AG20443 (cell line): ENCODE measurements at places on chromosomes 12 and 14.

- peak; percentile 30 for DNase-seq
Measured at GRCh38 chr12:113228394-113229028, 7.2 kb downstream of the TPCN1 start.

GRCh38 chr12:13386323-13387039, 190.0 kb downstream of the EMP1 start:
- no peak for DNase-seq

- peak; percentile 33 for DNase-seq
Measured at GRCh38 chr12:12779529-12779928, 5.9 kb upstream of the APOLD1 start.

DNA sequence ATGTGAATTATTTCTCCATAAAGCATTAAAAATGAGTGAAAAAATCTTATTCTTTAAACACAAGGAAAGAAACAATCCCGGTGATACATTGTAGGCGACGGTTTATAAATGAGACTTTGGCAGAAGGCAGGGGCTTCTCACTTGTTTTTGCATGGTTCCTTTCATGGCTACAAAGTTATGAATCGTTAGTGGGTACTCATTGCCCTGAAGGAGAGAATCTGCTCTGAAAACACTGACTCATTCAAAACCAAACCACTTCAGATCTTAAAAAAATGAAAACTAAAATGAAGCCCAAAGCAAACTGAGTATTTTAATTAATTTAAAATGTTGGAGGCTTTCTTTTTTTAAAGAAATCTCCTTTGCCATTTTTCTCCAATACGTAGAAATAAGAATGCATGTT, 41.4 kb upstream of the AMIGO2 start:
- DNase-seq = peak; percentile 43

GRCh38 chr12:29533815-29534489, 36.5 kb upstream of the OVCH1 start:
- DNase-seq = no peak

DNA sequence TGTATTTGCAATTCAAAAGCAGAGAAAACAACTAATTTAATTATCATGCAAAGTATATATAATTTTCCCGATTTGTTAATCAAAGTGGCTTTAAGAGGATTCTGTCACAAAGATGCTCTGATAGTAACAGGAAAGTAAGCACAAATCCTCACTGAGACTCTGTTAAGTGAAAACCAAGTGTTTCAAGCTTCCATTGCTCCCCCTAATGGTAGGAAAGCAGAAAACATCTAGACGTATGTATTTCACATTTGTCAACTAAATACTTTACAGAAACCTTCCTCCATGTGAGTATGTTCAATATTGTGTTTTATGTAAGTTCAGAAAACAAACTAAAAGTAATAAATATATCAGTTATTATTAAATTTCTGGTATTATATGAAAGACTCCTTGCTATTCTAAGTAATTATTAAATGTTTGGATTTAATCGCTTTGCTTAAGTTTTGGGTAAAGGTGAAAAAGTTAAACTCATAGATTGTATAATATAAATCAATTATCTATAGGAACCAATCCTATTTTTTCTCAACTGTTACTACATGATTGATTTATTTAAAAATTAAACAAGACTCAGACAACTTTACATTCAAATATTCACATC, 1.5 kb upstream of the NTS start:
- DNase-seq = peak; percentile 30

GRCh38 chr12:65659681-65660080, 164.6 kb upstream of the HMGA2 start:
- DNase-seq = no peak

- no peak for DNase-seq
Measured at GRCh38 chr14:70954068-70954467, 46.8 kb downstream of the PCNX1 start.

- DNase-seq = no peak
Measured at GRCh38 chr12:64218597-64218996, 3.5 kb downstream of the KICS2 start.

- peak; percentile 33 for DNase-seq
Measured at GRCh38 chr12:47032644-47033043, 46.8 kb upstream of the PCED1B start.

DNA sequence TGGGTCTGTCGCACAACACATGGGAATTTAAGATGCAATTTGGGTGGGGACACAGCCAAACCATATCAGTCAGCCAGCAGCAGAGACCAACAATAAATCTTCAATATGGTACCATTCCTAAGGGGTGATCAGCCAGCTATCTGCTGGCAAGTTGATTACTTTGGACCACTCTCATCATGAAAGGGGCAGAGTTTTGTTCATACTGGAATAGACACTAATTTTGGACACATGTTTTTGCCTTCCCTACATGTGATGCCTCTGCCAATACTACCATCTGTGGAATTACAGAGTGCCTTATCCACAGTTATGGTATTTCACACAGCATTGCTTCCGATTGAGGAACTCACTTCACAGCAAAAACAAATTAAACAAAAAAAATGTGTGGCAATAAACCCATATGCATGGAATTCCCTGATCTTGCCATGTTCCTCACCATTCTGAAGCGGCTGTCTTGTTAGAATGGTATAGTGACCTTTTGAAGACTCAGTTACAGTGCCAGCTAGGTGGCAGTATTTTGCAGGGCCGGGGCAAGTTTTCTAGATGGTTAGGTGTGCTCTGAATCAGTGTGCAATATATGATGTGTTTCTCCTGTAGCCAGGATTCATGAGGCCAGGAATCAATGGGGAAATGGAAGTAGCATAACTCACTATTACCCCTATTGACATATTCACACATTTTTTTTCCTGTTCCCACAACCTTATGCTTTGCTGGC, 179.0 kb upstream of the IGF1 start:
- DNase-seq = no peak
